Endothelial cell (in vitro differentiated cells): ENCODE measurements at places on chromosomes 1 and 21. TPM values are rescaled to one million over a fixed set of nuclear protein-coding genes. Genes with fewer than 3 reads are reported as not detected.

S1PR1 gene
- 79.1 TPM for total RNA-seq

DNA sequence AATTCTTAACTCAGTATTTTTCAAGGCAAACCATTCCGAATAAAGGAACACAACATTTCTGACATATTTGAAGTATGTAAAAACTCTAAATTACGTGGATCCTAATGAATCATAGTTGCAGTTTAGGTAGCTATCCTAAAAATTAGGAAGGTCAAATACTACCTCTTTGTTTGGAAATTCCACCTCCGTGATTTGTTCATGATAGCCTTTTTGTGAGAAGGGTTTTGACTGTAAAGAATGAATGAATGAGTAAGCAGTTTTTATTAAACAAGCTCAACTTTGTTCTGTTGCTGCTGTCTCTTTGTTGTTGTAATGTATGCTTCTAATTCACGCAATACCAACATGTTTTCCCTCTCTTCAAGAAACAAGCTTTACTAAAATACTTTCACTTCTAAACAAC is 840.4 kb downstream of the USP25 start:
- DNase-seq = no peak
- H3K4me1 ChIP-seq = peaks cover 12% of the 10 kb centered on the region
- no peaks in the 10 kb centered on the region for H3K36me3 ChIP-seq
- no peak overlapping the region for H3K4me3 ChIP-seq
- no peak overlapping the region for H3K27ac ChIP-seq
- H3K27me3 ChIP-seq = no peaks in the 10 kb centered on the region

- H3K27me3 ChIP-seq = peaks cover 2% of the 10 kb centered on the region
- H3K27ac ChIP-seq = no peak overlapping the region
- DNase-seq = no peak
- H3K4me3 ChIP-seq = no peak overlapping the region
Observed at GRCh38 chr1:201565771-201566528, 27.0 kb downstream of the NAV1 start.

GRCh38 chr1:35285771-35286606 is 17.5 kb downstream of the ZMYM4 start:
- no peaks in the 10 kb centered on the region for H3K27me3 ChIP-seq
- peaks cover 3% of the 10 kb centered on the region for H3K4me1 ChIP-seq
- H3K36me3 ChIP-seq = peaks cover 11% of the 10 kb centered on the region

GRCh38 chr1:101207891-101208290 is 28.9 kb upstream of the S1PR1 start:
- H3K36me3 ChIP-seq = no peaks in the 10 kb centered on the region
- DNase-seq = no peak
- H3K4me1 ChIP-seq = peaks cover 4% of the 10 kb centered on the region
- H3K27me3 ChIP-seq = no peaks in the 10 kb centered on the region
- H3K4me3 ChIP-seq = no peak overlapping the region

DNA sequence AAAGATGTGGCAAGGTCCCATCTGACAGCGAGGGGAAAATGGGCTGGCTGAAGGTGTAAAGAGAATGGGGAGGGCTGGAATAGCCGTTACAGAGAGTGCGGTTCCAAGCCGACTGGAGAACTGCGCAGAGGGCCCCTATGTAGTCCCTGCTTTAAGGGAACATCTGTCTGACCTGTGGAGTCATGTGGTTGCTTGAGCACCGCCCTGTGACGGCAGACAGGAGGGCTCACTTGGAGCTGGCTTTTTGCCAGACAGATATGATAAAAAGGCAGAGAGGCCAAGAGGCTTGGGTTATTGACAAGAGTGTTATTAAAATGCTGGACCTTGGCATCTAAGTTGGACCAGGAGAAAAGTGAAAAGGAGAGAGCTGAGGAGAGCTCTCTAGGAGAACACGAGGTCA is 5.9 kb upstream of the PTPRF start:
- DNase-seq = no peak
- no peak overlapping the region for H3K27ac ChIP-seq
- no peak overlapping the region for H3K4me3 ChIP-seq
- H3K36me3 ChIP-seq = no peaks in the 10 kb centered on the region
- peaks cover 3% of the 10 kb centered on the region for H3K4me1 ChIP-seq
- H3K27me3 ChIP-seq = no peaks in the 10 kb centered on the region

NR5A2 gene
- 7.0 TPM for total RNA-seq

- H3K27ac ChIP-seq = no peak overlapping the region
- H3K4me3 ChIP-seq = no peak overlapping the region
- H3K36me3 ChIP-seq = no peaks in the 10 kb centered on the region
- no peak for DNase-seq
- H3K4me1 ChIP-seq = peaks cover 5% of the 10 kb centered on the region
Observed at GRCh38 chr1:10834770-10835412, 38.4 kb upstream of the CASZ1 start.

CFAP74 gene
- total RNA-seq = not detected

GRCh38 chr1:3504822-3505153 is 50.3 kb downstream of the ARHGEF16 start:
- no peak for DNase-seq
- H3K4me3 ChIP-seq = no peak overlapping the region
- peaks cover 2% of the 10 kb centered on the region for H3K4me1 ChIP-seq
- H3K36me3 ChIP-seq = peaks cover 18% of the 10 kb centered on the region
- peaks cover 28% of the 10 kb centered on the region for H3K27me3 ChIP-seq

KCNE1 gene
- 0.26 TPM for total RNA-seq

- H3K27ac ChIP-seq = no peak overlapping the region
- no peak for DNase-seq
- H3K36me3 ChIP-seq = no peaks in the 10 kb centered on the region
- H3K4me3 ChIP-seq = no peak overlapping the region
Observed at GRCh38 chr1:42318601-42319000, 16.4 kb downstream of the FOXJ3 start.

CFHR5 gene
- not detected for total RNA-seq

PTPRF gene
- total RNA-seq = 145 TPM

GRCh38 chr1:17612831-17613230 is 73.3 kb downstream of the ARHGEF10L start:
- no peaks in the 10 kb centered on the region for H3K4me1 ChIP-seq
- H3K4me3 ChIP-seq = no peak overlapping the region
- H3K27ac ChIP-seq = no peak overlapping the region
- H3K27me3 ChIP-seq = peaks cover 13% of the 10 kb centered on the region

PARK7 gene
- total RNA-seq = 223 TPM

TMEM51 gene
- 23.5 TPM for total RNA-seq

SYDE2 gene
- total RNA-seq = 4.2 TPM

FOXJ3 gene
- 65.9 TPM for total RNA-seq

DNA sequence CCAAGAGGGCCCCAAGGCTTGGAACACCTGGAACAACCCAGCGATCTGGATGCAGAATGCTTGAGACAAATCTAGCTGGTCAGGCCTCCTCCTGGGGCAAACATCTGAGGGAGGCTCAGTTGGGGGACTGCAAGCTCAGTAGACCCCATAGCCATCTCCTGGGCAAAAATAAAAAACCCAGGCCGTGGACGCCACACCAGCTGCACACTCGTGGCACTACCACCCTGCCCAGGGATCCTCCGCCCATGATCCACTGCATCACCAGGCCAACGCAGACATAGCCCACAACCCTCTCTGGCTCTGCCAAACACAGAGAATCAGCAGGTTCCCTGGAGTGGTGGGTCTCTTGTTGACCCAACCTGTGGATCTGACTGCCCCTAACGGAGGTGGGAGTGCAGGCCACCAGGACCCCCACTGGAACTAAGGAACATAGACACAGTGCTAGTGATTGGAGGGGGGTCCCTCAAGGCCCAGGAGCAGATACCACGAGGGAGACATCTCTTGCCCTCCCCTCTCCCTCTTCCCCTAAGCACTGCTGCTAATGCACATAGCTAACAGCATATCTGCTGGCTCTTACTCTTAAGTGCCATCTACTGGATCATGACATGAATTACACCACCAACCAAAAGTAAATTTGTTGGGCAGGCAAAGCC is 147.2 kb downstream of the CHD1L start:
- H3K4me1 ChIP-seq = no peaks in the 10 kb centered on the region
- no peaks in the 10 kb centered on the region for H3K27me3 ChIP-seq
- H3K36me3 ChIP-seq = no peaks in the 10 kb centered on the region
- no peak overlapping the region for H3K27ac ChIP-seq
- DNase-seq = peak; percentile 33
- no peak overlapping the region for H3K4me3 ChIP-seq

HTR1D gene
- total RNA-seq = 0.54 TPM

DSCAM gene
- 0.21 TPM for total RNA-seq

DNA sequence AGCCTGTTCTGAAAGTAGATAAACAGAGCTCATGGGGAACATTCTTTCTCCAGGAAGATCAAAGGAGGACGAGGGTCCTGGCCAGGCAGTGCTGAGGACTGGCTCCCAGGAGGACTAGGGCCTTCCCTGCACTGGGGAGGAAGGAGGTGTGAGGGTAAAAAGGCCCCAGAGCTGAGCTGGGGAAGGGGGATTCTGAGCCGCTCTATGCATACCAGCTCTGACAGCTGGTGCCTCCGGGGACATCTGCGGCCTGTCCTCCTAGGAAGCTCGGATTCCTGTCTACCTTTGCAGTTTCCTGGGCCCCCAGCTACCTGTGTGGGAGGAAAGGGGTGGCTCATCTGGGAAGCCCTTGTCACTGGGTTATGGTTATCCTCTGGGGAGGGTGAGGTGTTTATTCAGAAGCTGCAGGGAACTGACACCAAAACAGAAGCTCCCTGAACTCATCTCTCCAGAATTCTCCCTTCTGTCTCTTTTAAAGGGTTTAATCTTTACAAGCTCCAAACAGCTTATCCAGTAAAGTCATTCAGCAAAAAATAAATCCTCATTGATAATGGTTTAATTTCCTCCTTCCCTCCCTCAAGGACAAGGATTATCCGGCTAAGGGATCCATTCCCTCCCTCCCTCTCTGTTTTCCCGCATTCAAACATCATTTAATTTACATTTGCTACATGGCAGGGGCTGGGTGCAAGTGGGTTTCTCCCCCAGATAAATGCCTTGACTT is 31.0 kb downstream of the NENF start:
- H3K4me3 ChIP-seq = no peak overlapping the region
- H3K4me1 ChIP-seq = peaks cover 7% of the 10 kb centered on the region
- H3K36me3 ChIP-seq = peaks cover 4% of the 10 kb centered on the region
- H3K27ac ChIP-seq = no peak overlapping the region
- peaks cover 23% of the 10 kb centered on the region for H3K27me3 ChIP-seq
- DNase-seq = no peak

NBPF12 gene
- 13.7 TPM for total RNA-seq

PDPN gene
- total RNA-seq = 4.3 TPM

GJA8 gene
- total RNA-seq = not detected

GRCh38 chr1:28370239-28371009 is 884 bp downstream of the PHACTR4 start:
- H3K27ac ChIP-seq = peak overlapping the region; percentile 75
- H3K27me3 ChIP-seq = no peaks in the 10 kb centered on the region
- no peaks in the 10 kb centered on the region for H3K36me3 ChIP-seq
- peak; percentile 32 for DNase-seq

DNA sequence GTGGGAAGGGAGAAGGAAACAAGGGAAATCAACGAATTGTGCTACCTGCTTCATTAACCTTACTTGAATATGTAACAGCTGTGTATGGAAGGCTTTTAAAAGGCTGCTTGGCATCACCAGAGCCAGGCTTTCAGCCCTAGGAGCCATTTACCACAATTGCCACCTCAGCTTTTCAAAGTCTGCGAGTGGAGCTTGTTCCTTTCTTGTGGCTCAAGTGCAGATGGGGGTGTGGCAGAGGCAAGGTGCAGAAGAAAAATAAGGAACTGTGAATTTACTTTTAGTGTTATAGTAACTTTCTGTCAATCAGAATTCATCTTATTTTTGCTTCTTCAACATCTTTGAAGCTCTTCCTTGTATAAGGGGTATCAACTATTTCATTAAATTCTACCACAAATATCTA is 17.6 kb downstream of the CLCA2 start:
- H3K27me3 ChIP-seq = no peaks in the 10 kb centered on the region
- DNase-seq = no peak
- no peak overlapping the region for H3K27ac ChIP-seq
- no peak overlapping the region for H3K4me3 ChIP-seq
